Forelimb muscle (tissue), 1 donor: ENCODE measurements at places on chromosomes 7 and 10.

DNA sequence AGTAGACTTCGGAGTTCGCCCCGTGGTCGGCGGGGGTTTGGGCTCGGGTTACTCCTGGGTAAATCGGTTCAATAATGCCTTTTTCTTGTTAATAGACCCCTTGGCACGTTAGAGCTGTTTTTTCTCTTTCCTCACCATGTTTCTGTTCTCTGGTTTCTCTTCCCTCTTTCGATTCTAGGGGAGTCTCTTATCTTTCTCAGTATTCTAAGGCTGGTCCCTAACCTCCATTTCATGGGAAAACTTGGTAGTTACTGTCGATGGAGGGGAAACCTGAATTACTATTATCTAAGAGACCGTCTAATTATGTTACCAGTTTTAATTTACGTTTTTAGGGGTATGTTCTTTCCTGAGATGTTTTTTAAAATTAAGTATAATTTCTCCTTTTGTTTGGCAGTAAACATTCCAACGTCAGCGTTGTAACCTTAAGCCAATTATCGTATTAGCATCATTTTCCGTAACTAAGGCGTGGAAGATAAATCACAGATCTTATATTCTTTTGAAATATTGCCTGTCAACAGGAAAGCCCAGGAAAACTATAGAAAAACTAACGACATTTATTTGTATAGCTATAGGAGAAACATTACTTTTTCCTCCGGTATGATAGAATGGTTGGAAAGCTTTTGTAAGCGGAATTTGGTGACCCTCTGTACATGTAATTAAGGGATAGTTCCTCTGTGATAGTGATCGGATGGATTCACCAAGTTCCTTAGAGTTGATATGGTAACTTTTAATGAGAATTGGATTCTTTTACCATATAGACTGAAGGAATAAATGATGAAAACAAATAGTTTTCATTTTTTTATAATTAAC is 847 bp downstream of the BTAF1 start:
- DNase-seq = no peak

- DNase-seq = no peak
Observed at GRCh38 chr7:140639366-140640053, 1.1 kb downstream of the DENND2A start.

- no peak for DNase-seq
Observed at GRCh38 chr7:148398844-148399365, 191.7 kb upstream of the C7orf33 start.

GRCh38 chr7:12582362-12582761 is 11.8 kb downstream of the SCIN start:
- no peak for DNase-seq

DNA sequence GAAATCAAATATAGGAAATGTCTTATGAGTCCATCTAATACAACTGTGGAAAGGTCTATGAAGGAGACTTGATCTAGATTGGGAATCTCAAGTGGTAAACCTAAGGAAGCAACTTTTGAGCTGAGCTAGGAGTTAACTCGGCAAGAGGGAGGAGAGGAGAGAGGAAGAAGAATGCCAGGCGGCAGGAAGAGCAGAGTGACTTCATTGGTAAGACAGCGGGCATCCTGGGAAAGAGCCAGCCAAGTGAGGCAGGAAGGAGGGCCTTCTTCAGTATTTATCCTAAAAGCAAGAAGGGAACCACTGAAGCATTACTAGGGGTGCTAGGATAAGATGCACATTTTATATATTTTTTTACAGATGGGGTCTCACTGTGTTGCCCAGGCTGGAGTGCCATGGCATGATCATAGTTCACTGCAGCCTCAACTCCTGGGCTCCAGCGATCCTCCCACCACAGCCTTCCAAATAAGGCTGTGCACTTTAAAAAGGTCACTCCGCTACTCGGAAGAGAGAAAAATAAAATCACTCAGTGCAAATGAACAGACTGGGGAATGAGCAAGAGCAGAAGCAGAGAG is 2.0 kb downstream of the BCL7B start:
- no peak for DNase-seq
